Activated T-cell treated with anti-CD3 and anti-CD28 coated beads, Interleukin-2, amount 50 U/mL, for 72 hours (primary cell): ENCODE measurements at places on chromosomes 1 and 21. TPM values are rescaled to one million over a fixed set of nuclear protein-coding genes. Genes with fewer than 3 reads are reported as not detected.

- H3K36me3 ChIP-seq: peaks cover 9% of the 10 kb centered on the region
- DNase-seq: no peak
- H3K4me3 ChIP-seq: no peak overlapping the region
- H3K4me1 ChIP-seq: peaks cover 64% of the 10 kb centered on the region
- no peak overlapping the region for H3K27ac ChIP-seq
Measured at GRCh38 chr21:29315131-29315749, 16.5 kb downstream of the BACH1 start.

GRCh38 chr1:243623841-243624240 lies 226.2 kb downstream of the AKT3 start:
- H3K27ac ChIP-seq: no peak overlapping the region
- H3K4me3 ChIP-seq: no peak overlapping the region
- DNase-seq: no peak
- peaks cover 34% of the 10 kb centered on the region for H3K36me3 ChIP-seq
- H3K27me3 ChIP-seq: no peaks in the 10 kb centered on the region
- H3K4me1 ChIP-seq: peaks cover 15% of the 10 kb centered on the region

DNA sequence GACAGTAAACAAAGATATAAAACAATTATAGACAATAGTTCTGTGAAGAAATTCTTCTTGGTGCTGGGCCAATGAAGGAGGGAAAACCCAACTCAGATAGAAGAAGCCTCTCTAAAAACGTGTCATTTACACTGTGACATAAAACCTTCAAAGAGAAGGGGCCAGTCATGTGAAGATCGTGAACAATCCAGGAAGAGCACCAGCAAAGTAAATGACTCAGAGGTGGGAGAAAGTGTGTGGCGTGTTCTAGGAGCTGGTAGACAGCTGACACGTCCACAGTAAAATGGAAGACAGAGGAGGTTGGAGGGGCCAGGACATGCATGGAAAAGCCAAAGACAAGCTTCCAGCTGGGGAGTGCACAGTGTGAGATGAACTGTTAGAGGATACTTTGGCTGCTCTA lies 143.6 kb downstream of the VAV3 start:
- H3K27me3 ChIP-seq: no peaks in the 10 kb centered on the region
- DNase-seq: peak; percentile 48
- H3K27ac ChIP-seq: peak overlapping the region; percentile 82
- peaks cover 23% of the 10 kb centered on the region for H3K36me3 ChIP-seq

DNA sequence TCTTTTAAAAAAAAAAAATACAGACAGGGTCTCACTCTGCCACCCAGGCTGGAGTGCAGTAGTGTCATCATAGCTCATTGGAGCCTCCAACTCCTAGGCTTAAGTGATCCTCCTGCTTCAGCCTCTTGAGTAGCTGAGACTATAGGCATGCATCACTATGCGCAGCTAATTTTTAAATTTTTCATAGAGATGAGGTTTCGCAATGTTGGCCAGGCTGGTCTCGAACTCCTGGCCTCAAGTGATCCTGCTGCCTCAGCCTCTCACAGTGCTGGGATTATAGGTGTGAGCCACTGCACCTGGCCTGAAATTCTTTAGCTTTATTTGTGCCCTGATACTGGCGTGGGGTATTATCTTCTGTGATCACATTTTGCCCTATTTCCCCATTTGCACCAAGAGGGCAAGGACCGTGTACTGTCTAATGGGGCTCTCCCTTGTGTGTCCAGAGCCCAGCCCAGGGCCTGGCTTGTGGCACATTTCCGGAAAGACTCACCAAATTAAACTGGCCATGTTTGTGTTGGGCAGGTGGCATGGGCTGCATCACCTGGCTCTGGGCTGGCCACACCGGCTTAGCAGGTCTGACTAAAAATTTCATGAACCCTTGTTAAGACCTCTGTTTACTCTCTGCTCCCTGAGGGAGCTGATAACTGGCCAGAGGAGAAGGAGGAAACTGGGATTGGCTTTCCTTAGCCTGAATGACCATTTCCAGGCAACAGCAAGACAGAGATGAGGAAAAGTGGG lies 32.2 kb downstream of the TRIM62 start:
- H3K36me3 ChIP-seq: no peaks in the 10 kb centered on the region
- H3K27ac ChIP-seq: no peak overlapping the region
- no peak for DNase-seq
- H3K27me3 ChIP-seq: no peaks in the 10 kb centered on the region
- peaks cover 6% of the 10 kb centered on the region for H3K4me1 ChIP-seq
- H3K4me3 ChIP-seq: no peak overlapping the region

DNA sequence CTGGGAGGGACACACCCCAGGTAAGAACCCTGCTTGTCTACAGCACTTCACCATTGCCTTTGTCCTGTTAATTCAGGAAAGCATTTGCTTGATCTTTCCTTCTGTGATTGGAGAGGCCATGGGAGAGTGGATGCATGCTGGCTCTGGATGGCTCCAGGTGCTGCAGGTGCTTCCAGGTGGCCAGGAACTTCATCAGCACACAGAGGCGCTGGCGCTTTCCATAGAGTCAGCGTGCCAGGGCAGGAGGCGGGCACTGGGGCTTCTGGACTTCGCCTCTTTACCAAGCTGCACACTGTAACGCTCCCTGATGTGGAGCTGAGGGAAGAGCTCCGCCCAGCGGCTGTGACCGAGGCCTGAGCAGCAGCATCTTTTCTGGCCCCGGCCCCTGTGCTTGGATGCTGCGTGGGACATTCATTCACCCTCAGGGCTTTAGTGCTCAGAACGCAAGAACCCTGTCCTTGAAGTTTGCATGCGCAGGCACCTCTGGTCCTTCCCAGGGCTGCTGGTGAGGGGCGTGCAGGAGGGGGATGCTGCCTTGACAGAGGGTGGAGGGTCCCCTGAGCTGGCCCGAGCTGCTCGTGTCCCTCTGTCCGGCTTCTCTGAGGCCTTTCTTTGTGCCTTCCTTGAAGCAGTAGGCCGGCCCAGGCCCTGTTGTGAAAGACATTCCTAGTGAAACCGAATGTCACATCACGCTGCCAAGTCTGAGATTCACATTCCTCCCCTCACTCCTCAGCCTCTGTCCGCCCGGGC lies 1.6 kb upstream of the MX2 start:
- H3K27ac ChIP-seq: no peak overlapping the region
- DNase-seq: no peak
- H3K4me3 ChIP-seq: no peak overlapping the region
- no peaks in the 10 kb centered on the region for H3K27me3 ChIP-seq

Gene NAXE
- 57.3 TPM for total RNA-seq

Gene NUAK2
- 5.7 TPM for total RNA-seq

Gene S100B
- 0.72 TPM for total RNA-seq
